COR-L47 (cell line): ENCODE measurements at places on chromosomes 6 and 20.

DNA sequence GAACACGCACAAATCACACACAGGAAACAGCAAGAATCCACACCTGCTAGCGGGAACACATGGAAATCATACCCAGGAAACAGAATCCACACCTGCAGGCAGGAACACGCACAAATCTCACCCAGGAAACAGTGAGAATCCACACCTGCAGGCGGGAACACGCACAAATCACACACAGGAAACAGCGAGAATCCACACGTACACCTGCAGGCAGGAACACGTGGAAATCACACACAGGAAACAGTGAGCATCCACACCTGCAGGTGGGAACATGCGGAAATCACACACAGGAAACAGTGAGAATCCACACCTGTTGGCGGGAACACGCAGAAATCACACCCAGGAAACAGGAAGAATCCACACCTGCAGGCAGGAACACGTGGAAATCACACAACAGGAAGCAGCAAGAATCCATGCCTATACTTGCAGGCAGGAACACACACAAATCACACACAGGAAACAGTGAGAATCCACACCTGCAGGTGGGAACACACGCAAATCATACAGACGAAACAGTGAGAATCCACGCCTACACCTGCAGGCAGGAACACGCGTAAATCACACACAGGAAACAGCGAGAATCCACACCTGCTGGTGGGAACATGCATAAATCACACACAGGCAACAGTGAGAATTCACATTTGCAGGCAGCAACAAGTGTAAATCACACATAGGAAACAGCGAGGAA is 108.6 kb downstream of the DLL1 start:
- no peak for DNase-seq

- DNase-seq = no peak
Observed at GRCh38 chr6:68237205-68237604, 397.9 kb upstream of the ADGRB3 start.

DNA sequence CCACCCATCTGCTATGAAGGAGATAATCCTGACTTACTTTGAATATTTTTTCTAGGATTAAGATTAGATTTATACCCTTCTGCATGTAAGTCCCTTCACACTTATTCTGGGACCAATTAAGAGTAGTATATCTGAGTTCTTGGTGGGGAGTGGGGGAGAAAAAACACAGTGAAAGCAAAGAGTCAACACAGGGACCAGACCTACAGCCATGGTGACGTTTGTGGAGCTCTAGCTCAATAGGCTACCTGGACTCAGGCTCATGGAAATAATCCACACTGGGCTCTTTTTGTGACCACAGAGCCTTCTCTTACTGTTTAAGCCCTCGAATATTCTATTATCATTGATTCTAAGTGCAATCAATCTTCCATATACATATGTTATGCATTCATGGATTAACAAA is 491.4 kb downstream of the LMBRD1 start:
- DNase-seq = no peak

GRCh38 chr6:23879816-23880215 is 246.2 kb upstream of the NRSN1 start:
- no peak for DNase-seq

DNA sequence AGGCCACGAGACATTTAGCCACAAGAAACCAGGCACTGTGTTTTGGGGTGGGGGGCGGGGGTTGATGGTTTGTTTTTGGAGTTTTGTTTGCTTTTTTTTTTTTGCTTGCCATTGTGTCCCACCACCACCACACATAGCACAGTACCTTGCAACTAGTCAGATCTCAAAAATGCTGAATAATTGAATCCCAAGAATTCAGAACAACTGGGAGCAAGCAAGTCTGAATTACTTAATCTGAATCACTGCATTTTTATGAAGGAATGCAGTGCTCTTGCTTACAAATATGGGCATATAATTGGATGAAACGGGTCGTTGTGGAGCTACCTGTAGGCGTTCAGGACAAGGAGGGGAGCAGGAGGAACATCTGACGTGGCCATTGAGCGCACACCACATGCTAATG is 151.5 kb upstream of the CDYL start:
- DNase-seq = no peak

- DNase-seq = peak; percentile 72
Observed at GRCh38 chr20:52191132-52191915, at the start of gene ZFP64. ZFP64 (minus strand) TSS chr20:52191779; CDS start chr20:52191636, 143 bp downstream.

DNA sequence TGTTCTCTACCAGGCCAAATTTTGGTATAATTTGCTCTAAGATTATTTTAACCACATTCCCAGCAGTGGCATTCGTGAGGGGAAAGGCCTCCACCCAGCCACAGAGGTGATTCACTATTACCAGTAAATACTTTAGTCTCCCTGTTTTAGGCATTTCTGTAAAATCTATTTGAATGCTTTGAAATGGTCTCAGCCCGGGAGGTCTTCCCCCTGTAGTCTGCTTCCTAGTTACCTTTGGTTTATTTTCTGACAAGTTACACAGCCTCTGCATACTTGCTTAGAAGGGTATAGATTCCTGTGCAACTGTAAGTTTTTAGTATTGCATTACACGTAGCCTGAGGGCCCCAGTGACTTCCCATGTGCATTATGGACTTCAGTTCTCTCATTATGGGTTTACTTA is 248.7 kb downstream of the C6orf118 start:
- no peak for DNase-seq

GRCh38 chr6:162706232-162706631 is 21.3 kb downstream of the PRKN start:
- DNase-seq = no peak

- DNase-seq = no peak
Observed at GRCh38 chr6:109790131-109790530, 99.0 kb downstream of the FIG4 start.

DNA sequence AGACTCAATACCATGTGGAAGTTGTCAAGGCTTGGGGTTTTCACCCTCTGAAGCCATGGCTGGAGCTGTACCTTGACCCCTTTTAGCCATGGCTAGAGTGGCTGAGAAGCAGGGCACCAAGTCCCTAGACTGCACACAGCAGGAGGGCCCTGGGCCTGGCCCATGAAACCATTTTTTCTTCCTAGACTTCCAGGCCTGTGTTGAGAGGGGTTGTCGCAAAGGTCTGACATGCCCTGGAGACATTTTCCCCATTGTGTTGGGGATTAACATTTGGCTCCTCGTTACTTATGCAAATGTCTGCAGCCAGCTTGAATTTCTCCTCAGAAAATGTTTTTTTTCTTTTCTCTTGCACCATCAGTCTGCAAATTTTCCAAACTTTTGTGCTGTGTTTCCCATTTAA is 196.4 kb downstream of the SLC16A10 start:
- no peak for DNase-seq

DNA sequence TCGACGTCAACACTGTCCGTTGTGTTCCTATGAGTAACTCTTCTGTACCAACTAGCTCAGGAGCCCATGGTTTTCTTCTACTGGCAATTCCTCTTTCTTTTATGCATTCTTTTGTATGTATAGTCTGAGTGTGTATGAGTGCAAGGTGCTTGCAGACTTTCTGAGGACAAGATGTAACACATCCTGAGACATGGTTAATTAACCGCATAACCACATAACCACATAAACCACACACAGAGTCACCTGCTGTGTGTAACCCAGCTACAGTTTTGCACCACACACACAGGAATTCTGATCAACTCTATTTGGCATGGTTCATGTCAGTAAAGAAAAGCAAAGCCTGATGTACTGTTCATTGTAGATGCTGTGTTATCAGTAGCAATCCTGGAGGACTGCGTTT is 98.6 kb downstream of the DACT2 start:
- DNase-seq = no peak

GRCh38 chr6:134949927-134950326 is at the start of gene ALDH8A1:
ALDH8A1 (minus strand) TSS chr6:134950101; CDS start chr6:134950053, 48 bp downstream.
- DNase-seq = no peak

DNA sequence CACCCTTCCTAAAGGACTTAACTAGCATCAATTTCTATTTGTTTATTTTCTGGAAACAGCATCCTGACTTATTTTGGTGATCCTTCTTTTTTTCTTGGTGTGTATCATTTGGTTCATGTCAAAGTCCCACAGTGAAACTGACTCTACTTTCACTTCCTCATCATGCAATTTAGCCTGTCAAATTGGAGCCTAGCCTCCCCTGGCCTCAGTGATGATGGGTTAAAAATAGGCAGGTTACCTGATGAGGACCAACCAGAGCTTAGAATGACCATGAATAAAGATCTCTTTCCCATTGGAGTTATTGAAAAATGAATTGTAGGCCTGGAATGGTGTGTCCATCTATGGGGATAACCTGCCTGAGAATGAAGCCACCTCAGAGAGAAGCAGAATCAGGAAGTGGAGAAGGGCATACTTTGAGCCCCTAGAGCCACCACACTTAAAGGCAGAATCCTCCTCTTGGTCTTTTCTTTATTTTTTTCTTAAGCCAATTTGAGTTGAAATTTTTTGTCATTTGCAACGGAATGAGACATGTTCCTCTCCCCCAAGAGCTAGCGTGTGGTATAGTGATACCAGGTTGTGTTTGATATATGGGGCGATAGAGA is 105.6 kb downstream of the BTBD3 start:
- no peak for DNase-seq

GRCh38 chr6:84764332-84765049 is at the start of gene TBX18:
TBX18 (minus strand) TSS chr6:84764598; CDS start chr6:84764181, 417 bp downstream.
- DNase-seq = peak; percentile 87

DNA sequence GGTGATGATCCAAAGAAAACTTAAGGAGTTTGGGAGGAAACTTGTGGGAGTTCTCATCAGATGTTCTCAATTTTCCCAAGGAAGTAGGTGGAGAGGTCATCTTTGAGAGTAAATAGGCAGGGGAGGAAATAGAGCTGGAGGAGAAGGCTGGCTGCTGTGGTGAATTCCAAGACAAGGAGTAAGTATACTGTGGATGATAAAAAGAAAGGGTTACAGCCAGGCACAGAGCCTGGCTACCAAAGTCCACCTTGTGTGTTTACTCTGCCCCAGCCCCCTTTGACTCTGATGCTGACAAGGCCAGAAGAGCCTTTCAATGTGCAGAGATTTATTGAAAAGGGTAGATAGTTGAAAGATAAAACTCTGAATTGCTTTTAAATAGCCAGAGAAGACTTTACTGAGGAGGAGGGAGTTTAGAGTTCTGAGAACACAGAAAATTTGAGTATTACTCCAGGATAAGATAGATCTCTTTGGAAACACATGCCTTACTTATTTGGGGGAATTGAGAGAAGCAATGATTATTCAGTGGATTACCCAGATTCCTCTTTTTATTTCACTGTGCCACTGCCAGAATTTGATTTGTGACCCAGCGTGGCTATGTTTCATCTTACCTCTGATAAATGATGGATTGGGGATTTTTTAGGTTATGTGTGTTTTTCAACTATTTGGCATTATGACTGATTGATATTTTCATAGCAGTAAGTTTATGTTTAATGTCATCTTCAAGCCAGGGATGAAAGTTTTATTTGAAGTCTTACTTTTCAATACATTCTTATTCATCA is 182.6 kb upstream of the JAG1 start:
- no peak for DNase-seq

GRCh38 chr6:163457637-163458561 is 43.4 kb downstream of the QKI start:
- no peak for DNase-seq
